ENCODE measurements at places on chromosomes 1 and 21.

GRCh38 chr1:6358757-6359201 lies 34.8 kb downstream of the ACOT7 start:
- peak; percentile 81 for DNase-seq

DNA sequence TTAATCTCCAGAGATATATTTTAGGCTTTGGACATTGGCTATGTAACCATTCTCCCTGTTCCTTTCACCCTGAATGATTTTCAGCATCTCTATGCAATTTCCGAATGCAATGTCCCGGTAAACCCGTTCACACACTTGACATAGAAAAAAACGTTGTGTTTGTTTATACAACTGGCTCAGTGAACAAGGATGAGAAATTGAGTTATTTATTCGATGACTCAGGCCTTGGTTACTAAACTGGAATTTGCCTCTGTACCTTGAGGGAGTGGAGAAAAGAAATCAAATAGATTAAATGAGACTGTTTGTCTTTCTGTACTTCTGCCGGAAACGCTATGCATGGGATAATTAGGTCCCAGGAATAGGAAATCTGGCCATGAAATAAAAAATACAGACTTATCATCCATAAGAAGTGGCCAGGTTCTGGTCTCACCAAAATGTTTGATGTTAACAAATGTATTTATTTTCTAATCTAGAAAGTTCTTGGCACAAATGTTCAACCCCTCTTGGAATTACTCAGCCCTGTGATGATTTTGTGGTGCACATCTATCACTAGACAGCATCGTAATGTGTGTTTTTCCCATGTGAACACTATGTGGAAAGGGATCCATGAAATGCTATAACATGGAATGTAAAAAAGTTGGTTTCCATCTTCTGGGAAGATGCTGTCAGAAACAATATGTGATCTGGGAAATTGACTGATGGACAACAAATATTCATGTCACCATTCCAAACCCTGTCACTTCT lies 253.9 kb downstream of the DUSP10 start:
- no peak for DNase-seq

DNA sequence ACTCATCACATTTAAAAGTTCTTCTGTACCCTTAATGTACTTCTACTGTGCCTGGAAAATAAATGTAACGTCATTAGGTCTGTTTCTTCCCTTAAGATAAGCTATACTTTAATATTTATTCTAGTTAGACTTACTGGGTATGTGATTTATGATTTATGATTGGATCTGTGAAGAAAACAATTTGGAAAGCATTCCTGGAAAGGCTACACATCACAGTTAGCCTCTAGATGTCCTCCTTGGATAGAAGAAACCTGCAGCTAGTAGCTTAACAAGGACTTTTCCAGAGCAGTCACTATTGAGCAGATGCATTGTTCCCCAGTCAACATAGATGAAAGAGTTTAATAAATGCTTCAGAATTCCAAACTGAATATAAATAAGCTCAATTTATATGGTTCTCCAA lies 22.2 kb upstream of the ABL2 start:
- peak; percentile 26 for DNase-seq

GRCh38 chr1:27992276-27992675 lies 32.5 kb downstream of the XKR8 start:
- no peak for DNase-seq

GRCh38 chr1:246447501-246447900 lies 59.6 kb downstream of the SMYD3 start:
- no peak for DNase-seq
